CD4-positive, alpha-beta T cell treated with Interleukin-17A for 1 hour (primary cell): ENCODE measurements at places on chromosomes 5 and 9.

- no peak for DNase-seq
Measured at GRCh38 chr5:67530609-67531255, 334.1 kb upstream of the CD180 start.

DNA sequence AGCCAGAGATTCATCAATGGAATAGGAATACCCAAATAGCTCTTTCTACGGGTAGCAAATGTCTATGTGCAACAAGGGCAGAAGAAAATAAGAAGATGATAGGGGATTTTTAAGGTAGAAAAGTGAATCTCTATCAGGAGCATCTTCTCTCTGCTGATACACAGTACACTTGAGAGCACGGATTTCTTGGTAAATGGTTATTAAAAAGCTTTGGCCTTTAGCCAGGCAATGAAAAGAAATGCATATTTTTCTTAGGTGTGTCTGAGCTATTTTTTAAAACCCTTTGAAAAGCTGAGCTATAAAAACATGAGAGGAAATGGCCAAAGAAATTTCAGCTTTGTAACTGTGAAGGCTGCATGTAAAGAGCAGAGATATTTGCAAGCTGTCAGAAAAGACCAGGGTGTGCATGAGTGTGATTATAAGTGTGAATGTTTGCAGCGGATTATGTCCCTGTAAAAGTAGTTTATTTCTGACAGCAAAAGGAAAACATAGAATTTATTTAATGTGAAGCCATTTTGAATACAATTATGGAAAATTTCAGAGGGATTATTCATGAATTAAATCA lies 487.1 kb upstream of the PIK3R1 start:
- no peak for DNase-seq

DNA sequence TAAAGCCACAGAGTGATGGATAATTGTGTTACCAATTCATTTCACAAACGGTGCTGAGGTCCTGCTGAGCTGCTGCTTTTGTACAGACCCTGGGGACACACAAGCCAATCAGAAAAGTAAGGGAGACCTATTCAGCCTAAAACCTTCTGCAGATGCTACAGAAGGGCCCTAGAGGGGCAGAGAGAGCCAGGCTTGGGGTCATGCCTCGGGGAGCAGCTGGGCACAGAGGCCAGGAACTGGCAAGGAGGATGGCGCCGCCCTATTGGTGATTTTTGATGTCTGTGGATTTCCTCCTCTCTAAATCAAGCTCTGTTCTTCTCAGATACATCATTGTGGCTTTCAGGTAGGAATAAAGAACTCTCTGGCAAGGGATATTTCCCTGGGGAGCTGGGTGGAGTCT lies 181.9 kb downstream of the ZNF462 start:
- no peak for DNase-seq

GRCh38 chr5:5363045-5363444 lies 59.4 kb upstream of the ICE1 start:
- no peak for DNase-seq

GRCh38 chr9:115913696-115914095 lies 239.9 kb upstream of the PAPPA start:
- no peak for DNase-seq

- no peak for DNase-seq
Measured at GRCh38 chr9:127368852-127369402, 28.0 kb upstream of the SLC2A8 start.

- no peak for DNase-seq
Measured at GRCh38 chr9:21056931-21057330, 20.8 kb downstream of the IFNB1 start.

DNA sequence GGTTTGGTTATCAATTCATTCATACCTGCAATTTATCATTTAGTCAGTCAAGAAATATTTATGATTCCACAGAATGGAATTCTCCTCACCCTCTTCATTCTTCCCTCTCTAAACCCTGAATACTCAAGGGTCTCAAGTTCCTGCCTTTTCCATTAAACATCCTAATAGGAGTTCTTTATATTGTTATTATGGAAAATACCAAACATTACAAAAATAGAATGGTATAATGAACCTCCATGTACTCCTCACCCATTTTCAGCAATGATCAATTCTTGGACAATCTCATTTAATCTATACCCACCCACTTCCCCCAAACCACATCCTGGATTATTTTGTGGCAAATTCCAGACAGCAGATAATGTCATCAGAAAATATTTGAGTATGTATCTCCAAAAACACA lies 74.5 kb downstream of the ADAMTS12 start:
- DNase-seq = no peak

- DNase-seq = no peak
Measured at GRCh38 chr9:127731938-127732337, 3.2 kb downstream of the TOR2A start.

DNA sequence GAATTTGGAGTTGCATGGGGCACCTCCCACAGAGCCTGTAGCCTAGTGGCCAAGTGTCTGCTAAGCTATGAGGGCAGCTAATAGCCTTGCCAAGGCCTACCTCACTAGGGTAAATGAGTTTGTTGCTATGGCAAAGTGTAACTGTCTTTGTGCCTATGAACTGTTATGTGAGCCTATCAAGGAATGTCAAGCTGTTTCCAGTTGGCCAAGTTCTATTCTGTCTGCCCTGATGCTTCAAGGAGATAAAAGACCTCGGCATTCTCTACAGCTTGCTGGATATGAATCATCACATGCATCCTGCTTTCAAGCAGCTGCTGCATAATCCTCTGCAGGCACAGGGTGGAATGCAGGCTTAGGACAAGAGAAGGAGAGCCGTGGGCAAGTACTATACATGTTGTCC lies 69.8 kb upstream of the CCDC112 start:
- DNase-seq = no peak

GRCh38 chr9:18463991-18464390 lies 10.0 kb upstream of the ADAMTSL1 start:
- DNase-seq = no peak

DNA sequence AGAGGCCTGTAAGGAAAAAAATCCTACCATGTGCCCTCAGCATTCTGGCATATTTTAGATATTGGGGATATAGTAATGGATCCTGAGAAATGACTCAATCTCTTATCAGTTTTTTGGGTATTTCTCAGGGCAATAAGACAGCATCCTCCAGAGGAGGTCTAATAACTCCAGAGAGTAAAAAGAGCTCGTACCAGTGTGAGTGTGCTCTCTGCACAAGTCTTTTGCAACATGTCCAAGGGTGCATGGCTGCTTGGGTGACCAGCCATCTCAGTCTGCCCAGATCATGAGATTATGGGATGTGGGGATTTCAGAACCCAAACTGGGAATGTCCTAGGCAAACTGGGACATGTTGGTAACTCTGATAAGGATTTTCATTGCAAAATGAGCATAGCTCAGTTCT lies 15.3 kb downstream of the ASPN start:
- no peak for DNase-seq

DNA sequence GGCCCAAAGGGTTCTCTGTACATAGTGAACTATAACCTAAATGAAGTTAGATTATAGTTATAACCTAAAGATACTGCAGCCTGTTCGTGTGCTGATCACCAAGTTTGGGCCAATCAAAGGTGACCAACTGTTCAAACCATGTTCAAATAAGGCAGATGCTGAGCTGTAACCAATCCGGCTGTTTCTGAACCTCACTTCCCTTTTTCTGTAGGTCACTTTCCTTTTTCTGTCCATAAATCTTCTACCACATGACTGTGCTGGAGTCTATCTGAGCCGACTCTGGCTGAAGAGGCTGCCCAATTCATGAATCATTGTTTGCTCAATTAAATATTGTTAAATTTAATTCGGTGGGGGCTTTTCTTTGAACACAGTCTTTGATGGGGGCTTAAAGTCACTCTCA lies 1920.2 kb downstream of the MAT2B start:
- DNase-seq = no peak

DNA sequence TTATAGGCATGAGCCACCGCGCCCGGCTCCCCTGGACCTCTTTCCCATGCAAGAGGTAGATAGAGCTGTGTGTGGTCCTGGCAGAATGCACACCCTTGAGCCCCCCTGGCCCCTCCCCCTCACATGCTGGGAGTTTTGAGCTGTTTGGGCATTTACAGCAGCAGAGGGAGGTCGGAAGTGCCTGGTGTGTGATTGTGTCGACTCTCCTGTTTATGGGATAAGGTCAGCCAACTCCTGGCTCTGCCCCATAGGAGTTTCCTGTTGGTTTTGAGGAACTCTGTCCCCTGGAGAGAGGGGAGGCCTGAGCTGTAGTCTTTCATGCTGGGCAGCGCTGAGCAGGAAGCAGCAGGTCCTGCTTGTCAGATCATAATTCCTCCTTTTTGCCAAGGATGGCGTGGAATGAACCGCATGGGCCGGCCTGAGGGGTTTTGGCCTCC lies 6.0 kb downstream of the LRRC8A start:
- DNase-seq = no peak

DNA sequence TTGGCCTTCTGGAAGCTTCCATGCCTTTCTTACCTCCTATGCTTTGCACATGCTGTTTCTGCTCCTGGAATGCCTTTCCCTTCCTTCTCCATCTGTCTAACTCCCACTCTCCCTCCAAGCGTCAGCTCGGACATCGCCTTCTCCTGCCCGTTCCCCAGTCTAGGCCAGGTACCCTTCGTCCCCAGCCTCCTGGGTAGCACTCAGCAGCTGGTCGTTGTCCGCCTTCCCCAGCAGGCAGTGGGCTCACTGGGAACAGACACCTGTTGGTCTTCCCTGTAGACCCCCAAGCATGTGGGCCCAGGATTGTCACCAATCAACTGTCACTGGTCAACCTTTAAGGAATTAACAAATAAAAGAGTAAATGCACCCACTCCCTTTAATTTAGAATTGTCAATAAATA lies 202.2 kb downstream of the RGS3 start:
- no peak for DNase-seq

DNA sequence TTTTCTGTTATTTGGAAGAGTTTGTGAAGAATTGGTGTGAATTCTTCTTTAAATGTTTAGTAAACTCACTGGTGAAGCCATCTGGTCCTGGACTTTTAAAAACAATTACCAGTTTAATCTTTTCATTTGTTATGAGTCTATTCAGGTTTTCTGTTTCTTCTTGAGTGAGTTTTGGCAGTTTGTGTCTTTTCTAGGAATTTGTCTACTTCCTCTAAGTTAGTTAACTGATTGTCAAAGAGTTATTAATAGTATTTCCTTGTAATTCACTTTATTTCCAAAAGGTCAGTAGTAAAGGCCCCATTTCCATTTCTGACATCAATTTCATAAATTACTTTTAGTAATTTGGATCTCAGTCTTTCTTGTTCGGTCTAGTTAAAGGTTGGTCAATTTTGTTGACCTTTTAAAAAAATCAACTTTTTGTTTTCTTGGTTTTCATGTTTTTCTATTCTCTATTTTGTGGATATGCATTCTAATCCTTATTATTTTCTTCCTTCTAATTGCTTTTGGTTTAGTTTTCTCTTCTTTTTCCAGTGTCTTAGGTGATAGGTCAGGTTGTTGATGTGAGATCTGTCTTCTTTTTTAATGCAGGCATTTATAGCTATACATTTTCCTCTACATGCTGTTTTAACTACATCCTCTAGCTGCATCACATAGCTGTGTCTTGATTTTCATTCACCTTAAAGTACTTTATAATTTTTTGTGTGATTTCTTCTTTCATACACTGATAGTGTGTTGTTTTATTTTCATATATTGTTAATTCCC lies 7.3 kb upstream of the SMIM3 start:
- DNase-seq = no peak

DNA sequence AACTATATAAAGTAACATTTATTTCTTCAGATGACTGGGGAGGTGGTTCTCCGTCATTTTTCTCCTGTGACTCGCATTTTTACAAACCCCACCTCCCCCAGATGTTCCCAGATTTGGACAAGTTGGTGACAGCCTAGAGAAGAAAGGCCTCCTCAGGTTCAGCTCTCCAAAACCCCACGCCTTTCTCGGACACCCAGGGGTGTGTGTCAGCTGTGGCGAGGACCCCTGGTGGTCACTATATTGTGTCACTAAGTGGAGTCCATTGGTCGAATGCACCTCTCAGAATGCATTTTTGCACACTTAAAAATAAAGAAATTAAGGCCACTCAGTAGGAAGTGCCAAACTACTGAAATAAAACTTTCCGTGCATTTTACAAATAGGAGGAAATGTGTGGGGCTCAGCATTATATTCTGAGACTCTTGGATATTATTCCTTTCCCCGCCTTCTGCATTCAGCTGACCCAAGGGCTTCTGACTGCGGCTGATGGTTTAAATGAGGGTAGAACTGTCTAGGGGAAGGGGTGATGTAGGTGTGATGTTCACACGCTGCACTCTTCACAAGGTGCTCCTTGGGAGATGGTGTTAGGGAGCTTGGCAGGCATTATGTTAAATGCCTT lies 47.6 kb downstream of the ACO1 start:
- peak; percentile 34 for DNase-seq

DNA sequence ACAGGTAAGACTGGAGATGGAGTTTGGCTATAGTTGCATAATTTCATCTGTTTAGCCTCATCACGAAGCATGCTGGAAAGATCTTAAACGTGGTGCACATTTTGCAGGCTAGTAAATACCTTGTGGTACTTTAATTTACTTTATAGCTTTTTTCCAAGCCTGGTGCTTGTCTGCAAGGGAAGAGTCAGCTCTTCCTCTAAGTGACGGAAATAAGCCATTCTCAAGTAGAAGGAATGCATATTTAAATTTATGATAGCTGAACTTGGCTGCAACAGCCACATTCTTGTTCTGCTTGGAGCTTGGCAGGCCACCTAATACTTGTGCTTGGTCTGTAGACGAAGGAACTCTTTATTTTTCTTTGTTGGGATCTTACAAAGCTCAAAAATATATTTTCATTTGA lies 188.0 kb upstream of the PIK3R1 start:
- DNase-seq = no peak

- no peak for DNase-seq
Measured at GRCh38 chr5:111511174-111511830, 1.0 kb downstream of the STARD4 start.

DNA sequence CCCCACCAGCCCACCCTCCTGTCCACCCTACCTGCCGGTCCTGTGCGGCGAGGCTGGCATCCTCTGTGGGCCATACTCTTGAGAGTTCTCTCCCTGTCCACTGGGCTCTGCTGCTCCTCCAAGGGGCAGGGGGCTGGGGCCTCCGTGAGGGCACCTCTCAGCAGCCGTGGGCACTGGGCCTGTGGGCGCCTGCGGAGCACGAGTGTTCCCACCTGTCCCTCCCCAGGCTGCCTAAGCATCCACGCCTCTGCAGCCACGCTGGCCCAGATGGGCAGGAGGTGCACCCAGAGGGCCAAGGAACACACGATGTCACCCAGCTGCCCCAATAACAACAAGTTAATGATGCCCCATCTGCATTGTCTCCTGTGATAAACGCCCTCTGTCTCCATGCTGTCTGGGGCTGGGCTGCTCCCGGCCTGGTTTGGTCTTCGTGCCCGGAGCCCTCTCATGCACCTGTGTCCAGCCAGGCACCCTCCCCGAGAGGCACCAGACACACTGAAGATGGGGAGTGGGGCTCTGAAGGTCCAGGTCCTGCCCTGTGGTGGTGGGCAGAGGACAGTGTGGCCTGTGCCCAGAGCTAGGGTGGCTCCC lies 114.5 kb downstream of the RXRA start:
- no peak for DNase-seq

- no peak for DNase-seq
Measured at GRCh38 chr5:6714226-6715041, 1.2 kb downstream of the TENT4A start.

DNA sequence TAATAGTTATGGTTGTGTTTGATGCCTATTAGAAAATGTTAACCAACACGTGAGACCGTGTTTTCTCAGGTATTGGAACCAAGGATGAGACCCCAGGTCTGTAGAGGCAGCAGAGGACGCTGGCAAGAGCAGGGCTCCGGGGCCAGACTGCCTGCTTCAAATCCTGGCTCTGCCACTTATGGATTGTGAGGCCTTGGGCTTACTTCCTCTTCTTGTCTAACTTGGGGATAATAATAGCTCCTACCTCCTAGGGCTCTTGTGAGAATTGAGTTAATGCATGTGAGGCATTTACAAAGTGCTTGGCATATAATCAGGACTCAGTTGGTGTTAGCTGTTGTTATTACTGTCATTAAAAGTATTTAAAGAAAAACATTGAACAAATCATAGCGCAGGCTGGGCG lies 85.5 kb upstream of the PITX1 start:
- no peak for DNase-seq
